Naive B cell (primary cell): ENCODE measurements at places on chromosomes 3 and 15. TPM values are rescaled to one million over a fixed set of nuclear protein-coding genes. Genes with fewer than 3 reads are reported as not detected.

DNA sequence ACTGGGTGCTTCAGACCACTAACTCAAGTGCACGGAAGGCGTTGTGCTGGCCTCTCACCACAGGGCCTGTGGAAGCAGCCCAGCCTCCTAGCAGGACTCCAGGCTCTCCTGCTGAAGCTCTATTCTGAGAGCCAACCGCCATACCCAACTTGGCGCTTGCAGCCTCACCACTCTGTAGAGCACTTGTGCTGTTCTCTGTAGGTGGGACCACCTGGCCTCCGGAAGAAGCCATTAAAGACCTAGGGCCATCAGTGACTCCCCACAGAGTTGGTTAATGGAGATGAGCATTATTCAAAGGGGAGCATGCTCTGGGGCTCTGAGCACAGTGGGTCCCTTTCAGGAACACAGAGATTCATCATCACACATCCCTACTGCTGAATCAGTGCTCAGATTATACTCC, 50.9 kb downstream of the C3orf85 start:
- DNase-seq: no peak

GRCh38 chr3:11185564-11186317, 31.4 kb downstream of the HRH1 start:
- no peak for DNase-seq

GRCh38 chr15:51092480-51093040, 2.1 kb downstream of the TNFAIP8L3 start:
- no peak for DNase-seq

DNA sequence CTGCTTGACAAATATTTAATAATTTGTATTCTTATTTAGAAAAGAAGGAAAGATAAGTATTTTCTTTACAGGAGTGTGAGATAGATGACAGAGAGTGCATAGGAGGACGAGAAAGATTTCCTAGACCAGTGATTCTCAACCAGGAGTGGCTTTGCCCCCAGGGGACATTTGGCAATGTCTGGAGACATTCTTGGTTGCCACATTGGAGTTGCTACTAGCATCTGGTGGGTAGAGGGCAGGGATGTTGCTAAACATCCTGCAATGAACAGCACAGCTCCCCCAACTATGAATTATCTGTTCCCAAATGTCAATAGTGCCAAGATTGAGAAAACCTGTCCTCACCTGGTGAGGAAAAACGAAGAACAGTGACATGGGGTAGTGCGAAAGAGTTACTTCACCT, 30.8 kb upstream of the MINAR1 start:
- DNase-seq: no peak

The STXBP5L gene
- not detected for polyA plus RNA-seq

The GUCA1C gene
- polyA plus RNA-seq: not detected

The CLSTN2 gene
- polyA plus RNA-seq: not detected

GRCh38 chr15:71129669-71130068, 14.4 kb downstream of the THSD4 start:
- DNase-seq: no peak

GRCh38 chr15:40058476-40059140, 19.6 kb upstream of the SRP14 start:
- DNase-seq: no peak

The RBPMS2 gene
- polyA plus RNA-seq: not detected

- no peak for DNase-seq
Measured at GRCh38 chr15:75143738-75144334, 57.8 kb upstream of the C15orf39 start.

DNA sequence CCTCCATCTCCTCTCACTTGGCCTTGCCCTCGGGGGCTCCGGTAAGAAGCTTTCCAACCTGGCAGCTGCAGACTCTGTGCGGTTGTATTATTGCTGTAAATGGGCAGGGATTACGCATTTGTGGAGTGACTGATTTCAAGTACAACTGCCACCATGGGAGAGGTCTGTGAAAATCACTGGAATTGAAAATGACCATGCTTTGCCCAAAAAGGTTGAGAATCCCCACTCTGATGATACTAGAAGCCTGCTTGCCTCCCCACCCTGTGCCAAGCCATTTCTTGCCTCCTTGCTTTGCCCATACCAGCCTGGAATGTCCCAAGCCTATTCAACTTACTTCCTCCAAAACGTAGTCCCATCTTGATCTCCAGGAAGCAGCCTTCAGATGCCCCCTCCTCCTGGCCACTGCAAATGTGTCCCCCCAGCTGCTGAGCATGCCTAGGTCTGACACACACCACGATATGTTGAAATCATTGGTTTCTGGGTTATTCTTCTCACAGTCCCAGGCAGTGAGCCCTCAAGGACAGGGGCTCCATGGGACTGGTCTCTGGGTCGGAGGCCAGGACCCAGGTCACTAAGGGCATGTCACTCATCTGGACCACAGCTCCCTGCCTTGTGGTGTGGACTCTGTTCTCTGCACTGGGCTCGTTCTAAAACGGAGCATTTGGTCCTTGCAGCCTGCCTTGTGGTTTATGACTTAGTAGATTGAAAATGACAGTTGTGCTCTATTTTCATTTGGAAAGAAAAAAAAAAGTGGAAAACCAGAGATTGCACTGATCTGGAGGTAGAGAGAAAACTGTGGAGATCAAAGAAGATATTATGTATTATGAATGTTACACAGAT, 42.9 kb downstream of the SMAD3 start:
- DNase-seq: no peak

The ATP10A gene
- not detected for polyA plus RNA-seq

DNA sequence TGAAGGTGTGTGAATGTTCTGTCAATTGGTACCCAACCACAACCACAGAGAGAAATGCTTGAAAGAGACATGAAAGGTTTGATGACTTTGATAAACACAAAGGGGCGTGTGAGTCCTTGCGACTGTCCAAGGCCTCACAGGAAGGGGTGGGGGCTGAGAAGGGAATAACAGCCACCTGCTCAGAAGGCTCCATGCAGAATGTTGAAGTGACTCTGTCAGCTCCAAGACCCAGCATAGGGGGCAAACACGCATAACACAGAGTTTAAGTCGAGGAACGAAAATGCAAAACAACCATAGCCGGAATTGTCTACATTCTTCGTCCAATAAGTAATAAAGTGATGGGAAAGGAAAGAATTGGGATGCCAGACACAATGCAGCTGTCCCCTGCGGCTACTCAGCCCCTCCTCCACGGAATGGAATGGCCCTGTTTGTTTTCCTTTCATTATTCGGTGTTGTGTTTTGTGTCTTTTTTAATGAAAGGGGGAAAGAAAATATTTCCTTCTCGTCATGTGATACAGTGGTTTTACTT, 19.9 kb downstream of the TMEM212 start:
- no peak for DNase-seq

- DNase-seq: no peak
Measured at GRCh38 chr3:9810846-9811245, 784 bp downstream of the TTLL3 start.

GRCh38 chr15:41852736-41853590, 14.3 kb downstream of the PLA2G4B start:
- no peak for DNase-seq

- DNase-seq: peak; percentile 12
Measured at GRCh38 chr3:52710512-52710911, 4.6 kb downstream of the SPCS1 start.

- DNase-seq: peak; percentile 68
Measured at GRCh38 chr15:41772720-41773331, 1.5 kb upstream of the MAPKBP1 start.

- DNase-seq: peak; percentile 1
Measured at GRCh38 chr3:22922317-22922716, 280.8 kb upstream of the UBE2E2 start.

GRCh38 chr3:64344721-64345207, 119.5 kb upstream of the PRICKLE2 start:
- DNase-seq: no peak

GRCh38 chr15:78411061-78411460, 27.0 kb upstream of the IREB2 start:
- no peak for DNase-seq

DNA sequence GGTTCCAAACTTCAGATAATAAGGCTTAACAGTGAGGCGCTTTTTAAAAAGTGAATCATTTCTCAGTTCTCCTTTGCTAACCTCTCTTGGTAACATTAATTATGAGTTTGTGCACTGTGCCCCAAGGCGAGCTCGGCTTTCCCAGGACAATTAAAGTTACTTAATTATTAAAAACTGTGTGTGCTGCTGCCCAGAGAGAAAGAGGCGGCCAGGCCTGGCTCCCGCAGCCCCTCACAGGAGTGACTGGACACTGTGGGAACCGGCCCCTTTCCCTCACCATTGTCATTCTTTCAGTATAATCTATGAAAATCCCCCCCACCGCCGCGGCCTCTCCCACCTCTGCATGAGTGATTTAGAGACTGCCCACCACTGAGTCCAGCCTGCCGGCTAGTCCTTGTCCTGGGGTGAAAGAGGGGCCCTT, 43.1 kb upstream of the HES1 start:
- DNase-seq: no peak

DNA sequence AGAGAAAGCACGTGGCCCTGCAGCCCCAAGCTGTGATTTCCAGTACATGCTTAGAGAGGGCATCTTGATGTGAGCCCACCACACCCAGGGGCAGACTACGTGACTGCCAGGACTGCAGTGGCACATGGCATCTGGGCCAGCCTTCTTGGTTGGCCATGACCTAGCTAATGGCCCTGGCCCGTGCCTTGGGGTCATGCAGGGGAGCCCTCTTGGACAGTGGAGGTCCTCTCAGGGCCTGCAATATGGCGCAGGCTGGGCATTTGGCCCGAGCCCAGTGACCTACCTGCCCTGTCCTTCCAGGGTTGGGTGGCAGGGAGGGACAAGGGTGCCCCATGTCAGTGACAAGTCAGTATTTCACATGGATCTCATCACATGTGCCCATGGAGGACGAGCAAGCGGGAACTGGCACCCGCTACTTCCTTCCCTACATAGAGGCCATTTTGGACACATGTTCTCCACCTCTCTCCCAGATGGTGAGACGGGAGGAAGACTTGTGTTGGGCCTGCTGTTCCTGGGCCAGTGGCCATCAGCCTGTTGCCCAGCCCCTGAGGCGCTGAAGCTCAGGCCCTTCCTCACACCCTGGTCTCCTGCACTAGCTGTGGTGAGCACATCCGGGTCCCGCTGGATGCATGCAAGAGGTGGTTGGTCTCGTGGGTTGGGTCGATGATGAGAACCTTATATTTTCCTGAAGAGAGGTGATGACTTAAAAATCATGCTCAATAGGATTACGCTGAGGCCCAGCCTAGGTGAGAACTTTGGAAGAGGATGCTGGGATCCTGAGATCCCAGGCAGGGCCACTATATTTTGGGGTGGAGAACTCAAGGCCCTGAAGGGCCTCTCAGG, 195.6 kb downstream of the UBE3A start:
- DNase-seq: no peak

DNA sequence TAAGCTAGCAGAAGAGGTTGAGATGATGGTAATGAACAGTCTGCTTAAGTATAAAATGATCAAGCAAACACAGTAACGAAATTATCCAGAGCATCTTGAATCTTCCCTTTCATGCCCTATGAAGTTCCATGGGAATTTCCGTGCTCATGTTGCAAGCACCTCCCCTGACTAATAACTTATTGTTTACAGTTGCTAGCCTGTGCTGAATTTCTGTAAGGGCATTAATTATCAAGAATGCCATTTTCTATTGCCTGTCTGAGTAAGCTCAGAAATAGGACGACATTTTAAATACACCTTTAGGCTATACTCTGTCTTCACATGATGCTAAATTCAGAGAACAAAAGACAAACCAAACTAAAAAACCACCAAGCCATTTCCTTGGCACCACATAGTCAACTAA, 257.5 kb upstream of the LRTM1 start:
- no peak for DNase-seq

GRCh38 chr3:25910997-25911396, 121.1 kb downstream of the OXSM start:
- DNase-seq: peak; percentile 16

DNA sequence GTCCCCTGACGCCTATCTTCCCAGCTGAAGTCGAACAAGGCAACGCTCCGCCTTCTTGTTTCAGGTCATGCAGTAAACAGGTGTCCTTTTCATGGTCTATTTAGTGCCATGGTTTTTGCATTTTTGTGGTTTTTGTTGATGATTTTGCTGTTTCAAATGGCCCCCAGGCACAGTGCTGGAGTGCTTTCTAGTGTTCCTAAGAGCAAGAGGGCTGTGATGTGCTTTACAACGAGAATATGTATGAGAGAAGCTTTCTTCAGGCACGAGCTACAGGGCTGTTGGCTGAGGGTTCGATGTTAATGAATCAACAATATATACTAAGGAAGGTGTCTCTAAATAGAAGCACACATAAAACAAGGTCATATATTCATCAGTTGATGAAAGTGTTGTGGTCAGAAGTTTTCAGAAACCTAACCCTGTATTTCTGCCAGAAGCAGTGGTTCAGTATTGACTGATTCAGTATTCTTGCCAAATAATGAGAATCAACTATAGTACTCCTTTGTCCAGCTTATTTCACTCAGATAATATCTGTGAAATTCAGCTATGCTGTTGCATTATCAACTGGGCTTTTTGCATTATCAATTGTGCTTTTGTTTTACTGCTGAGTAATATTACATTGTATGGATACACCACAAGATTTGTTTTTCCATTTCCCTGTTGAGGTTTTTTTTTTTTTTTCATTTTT, 18.5 kb downstream of the LIMD1 start:
- peak; percentile 62 for DNase-seq

GRCh38 chr15:68353421-68354135, 76.0 kb downstream of the FEM1B start:
- no peak for DNase-seq

DNA sequence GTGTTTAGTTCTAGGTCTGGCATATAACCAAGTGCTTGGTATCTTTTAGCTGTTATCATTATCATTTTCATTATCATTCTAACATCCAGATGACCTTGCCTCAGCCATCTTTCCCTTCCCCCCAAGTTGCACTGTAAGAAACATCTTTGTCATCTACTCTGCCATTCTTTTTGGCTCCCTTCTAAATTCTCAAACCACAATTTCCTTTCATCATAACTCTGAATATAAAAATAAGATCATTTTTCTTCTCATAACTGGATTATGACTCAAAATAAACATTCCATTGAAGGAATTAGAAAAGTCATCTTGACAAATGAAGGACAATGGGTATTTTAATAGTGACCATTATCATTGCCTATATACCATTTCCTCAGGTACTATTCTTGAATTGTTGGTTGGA, 786.2 kb downstream of the AGBL1 start:
- no peak for DNase-seq

The COL6A5 gene
- not detected for polyA plus RNA-seq

The SLC2A2 gene
- polyA plus RNA-seq: not detected

DNA sequence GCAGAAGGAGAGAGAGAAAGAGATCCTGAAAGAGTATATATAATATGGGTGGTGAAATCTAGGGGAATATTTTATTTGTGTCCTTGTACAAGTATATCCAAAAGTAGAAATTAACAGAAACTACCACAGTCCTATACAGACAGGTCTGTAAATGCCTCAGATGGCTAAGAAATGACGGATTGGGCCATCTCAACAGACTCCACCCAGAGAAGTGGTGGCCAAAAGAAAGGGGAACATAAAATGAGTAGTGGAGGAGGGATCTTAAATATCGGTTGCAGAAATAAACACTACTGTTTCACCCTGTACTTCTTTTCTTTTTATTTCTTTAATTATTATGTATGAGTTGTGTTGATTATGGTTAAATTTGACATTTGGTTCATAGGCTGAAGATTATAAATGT, 47.7 kb downstream of the CCR3 start:
- no peak for DNase-seq

The TATDN2 gene
- 12.4 TPM for polyA plus RNA-seq
